A549 treated with Hydrocortisone at 1 μM for 4 hours (cell line): ENCODE measurements at places on chromosomes 1 and 21. TPM values are rescaled to one million over a fixed set of nuclear protein-coding genes. Genes with fewer than 3 reads are reported as not detected.

Gene OLIG2
- not detected in 5 replicates for total RNA-seq

Gene RPTN
- total RNA-seq: 0.02 TPM in 1 of 5 replicates, not detected in the others

Gene SELP
- not detected in 5 replicates for total RNA-seq

Gene PLEKHA6
- 26.4 to 36.3 TPM (median 33.2 TPM) in 5 replicates for total RNA-seq

Gene ICOSLG
- total RNA-seq: 3.8 to 4.5 TPM (median 4.2 TPM) in 5 replicates

Gene TNFRSF18
- 0.17 to 0.42 TPM in 2 of 5 replicates, not detected in the others for total RNA-seq

Gene RPS27
- total RNA-seq: 4,245 to 5,781 TPM (median 4,379 TPM) in 5 replicates

Gene TMEM82
- not detected in 5 replicates for total RNA-seq

Gene CLCA1
- 0.03 TPM in 1 of 5 replicates, not detected in the others for total RNA-seq

Gene FAM163A
- total RNA-seq: not detected in 5 replicates

Gene FCRL2
- not detected in 5 replicates for total RNA-seq

Gene TSACC
- total RNA-seq: 1.7 to 2.8 TPM (median 2.1 TPM) in 5 replicates

Gene NMNAT2
- total RNA-seq: 0.35 to 0.71 TPM (median 0.51 TPM) in 5 replicates

Gene LIN9
- 5.1 to 7.7 TPM (median 7.0 TPM) in 5 replicates for total RNA-seq

Gene SLC22A15
- 0.57 to 1.0 TPM (median 0.71 TPM) in 5 replicates for total RNA-seq

Gene KRTAP20-4
- total RNA-seq: not detected in 5 replicates

Gene MEGF6
- 6.7 to 11.2 TPM (median 8.8 TPM) in 5 replicates for total RNA-seq

Gene SPRR3
- not detected in 5 replicates for total RNA-seq

Gene DNAH14
- total RNA-seq: 12.9 to 16.3 TPM (median 15.3 TPM) in 5 replicates

Gene FNBP1L
- total RNA-seq: 18.6 to 32.6 TPM (median 25.9 TPM) in 5 replicates
